ENCODE measurements at places on chromosomes 1 and 21. TPM values are rescaled to one million over a fixed set of nuclear protein-coding genes. Genes with fewer than 3 reads are reported as not detected.

Gene PLA2G2F
- not detected for total RNA-seq

Gene DDI2
- 21.3 TPM for total RNA-seq

Gene MYOC
- total RNA-seq: not detected

Gene TTF2
- total RNA-seq: 29.1 TPM

Gene AIM2
- not detected for total RNA-seq

Gene FMO5
- total RNA-seq: 0.73 TPM

Gene MCL1
- total RNA-seq: 227 TPM

Gene CTSK
- 20.5 TPM for total RNA-seq

Gene PAX7
- total RNA-seq: not detected

Gene GPR153
- 2.5 TPM for total RNA-seq

Gene LRRC3
- total RNA-seq: 0.71 TPM

All from pulmonary artery endothelial cell (primary cell).